Stimulated activated naive CD4-positive, alpha-beta T cell treated with Interleukin-2 at 50 U/mL for 16 hours (primary cell): ENCODE measurements at places on chromosomes 3 and 15.

DNA sequence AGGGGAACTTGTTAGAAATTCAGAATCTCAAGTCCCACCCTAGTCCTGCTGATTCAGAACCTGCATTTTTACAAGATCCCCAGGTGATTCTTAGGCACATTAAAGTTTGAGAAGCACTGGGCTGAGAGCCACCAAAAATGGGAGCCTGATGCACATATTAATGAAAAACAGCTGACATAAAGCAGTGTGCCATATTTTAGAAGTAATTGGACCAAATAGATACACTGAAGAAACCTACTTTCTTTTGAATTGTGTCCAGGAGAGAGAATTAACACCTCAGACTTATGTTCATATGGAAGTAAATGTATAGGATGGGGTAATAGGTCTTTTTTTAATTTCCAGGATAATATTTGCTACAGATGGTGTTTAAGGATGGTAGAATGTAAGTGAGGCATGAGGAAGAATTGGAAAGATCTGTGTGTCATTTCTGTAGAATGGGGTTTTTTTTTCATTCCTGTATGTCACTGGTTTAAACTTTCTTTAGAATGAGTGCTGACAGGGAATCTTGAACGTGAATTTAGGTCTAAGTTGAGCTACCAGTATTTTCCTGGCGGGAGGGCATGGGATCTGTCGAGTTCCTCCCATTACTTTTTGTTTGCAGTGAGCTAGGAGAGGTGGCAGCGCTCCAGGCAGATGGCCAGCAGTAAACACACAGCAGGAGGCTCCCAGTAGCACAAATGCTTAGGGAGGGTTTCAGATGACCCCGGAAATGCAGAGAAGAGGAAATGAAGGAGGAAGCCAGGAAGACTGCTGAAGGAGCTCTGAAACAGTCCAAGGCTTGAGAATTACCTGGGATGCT, 185.6 kb downstream of the PLCL2 start:
- no peak for DNase-seq

DNA sequence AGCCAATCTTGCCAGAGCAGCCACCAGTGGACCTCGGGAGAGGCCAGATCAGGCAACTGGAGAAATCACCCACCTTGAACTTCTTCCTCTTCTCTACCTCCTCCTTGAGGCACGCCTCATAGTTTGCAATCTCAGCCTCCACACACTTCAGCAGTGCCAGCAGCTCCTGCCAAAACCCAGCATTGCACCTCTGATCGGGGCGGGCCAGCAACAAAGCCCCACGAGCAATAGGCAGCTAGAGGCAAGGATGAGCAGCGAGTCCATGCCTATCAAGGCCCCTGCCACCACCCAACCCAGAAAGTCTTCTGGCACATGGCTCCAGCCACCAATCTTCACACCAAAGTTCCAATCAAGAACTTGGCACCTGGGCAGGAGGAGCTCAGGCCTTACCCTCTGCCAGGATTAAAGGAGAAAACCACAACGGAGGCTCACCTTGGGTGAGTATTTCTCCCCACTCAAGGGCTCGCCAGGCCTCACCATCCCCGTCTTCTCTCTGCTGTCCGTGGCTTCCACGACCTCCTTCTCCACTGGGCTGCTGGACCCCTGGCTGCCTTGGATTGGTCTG, 42.1 kb downstream of the SEMA3G start:
- DNase-seq: no peak

DNA sequence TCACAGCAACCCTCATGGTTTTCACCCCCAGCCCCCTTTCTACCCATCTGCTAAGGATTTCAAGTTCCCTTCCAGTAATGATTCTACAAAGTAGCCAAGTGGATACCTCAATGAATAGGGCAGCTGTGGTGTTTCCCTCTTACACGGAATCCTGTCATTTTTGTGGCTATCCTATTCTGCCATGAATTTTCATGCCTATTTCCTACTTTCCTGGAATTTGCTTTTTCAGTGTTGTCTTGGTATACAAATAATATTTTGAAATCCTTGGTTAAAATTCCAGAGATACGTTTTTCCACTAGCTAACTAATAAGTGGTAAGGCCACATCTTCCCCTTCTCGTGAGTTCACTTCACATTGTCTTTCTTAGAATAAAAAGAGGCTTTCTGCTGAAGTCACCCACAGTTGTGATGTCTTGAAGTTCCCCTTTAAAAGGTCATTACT, 7.5 kb downstream of the ADPRH start:
- DNase-seq: no peak

GRCh38 chr15:56322444-56322843, 42.8 kb upstream of the TEX9 start:
- no peak for DNase-seq

DNA sequence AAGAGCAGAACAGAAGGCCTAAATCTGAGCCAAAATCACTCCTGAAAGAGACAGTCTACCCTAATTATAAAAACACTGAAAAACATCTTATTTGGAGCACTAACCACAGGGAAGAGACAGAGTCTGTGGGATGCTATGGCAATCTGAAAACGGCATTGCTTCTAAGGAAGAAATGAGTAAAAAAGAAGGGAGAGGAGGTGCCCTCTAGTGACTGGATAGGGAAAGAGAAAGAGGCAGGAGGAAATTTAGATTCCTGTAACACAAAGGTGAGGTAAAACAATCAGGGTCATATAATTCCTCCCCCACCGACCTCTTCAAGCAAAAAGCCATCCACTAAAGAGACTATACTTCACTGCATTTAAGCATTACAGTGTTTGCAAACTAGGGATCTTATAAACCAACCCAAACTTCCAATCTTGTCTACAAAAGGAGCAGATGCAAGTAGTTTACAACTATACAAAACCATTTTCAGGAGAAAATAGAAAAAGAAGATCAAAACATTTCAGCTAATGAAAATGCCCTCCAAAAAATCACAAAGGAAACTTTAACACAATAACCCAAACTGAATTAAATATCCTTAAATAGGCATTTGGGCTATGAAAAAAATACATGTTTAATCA, 32.6 kb downstream of the HACD2 start:
- no peak for DNase-seq

- no peak for DNase-seq
Observed at GRCh38 chr3:197595470-197596185, 39.9 kb upstream of the BDH1 start.

- DNase-seq: no peak
Observed at GRCh38 chr3:41518626-41519025, 319.3 kb downstream of the CTNNB1 start.

DNA sequence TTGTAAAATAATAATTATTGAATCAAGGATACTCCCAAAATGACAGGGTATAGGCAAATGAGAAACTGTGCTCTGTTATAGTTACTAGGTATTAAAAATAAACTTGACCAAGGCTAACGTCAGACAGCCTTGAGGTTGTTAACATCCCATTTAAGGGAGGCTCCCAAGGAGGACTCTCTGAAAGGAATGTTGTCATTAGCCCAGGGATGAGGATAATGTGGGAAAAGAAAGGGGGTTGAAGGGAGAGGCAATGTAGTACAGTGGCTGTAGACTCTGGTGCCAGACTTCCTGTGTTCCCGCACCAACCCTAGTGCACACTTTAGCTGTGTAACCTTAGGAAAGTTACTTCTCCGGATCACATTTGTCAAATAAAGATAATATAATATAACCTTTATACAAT, 47.0 kb upstream of the RARB start:
- no peak for DNase-seq

DNA sequence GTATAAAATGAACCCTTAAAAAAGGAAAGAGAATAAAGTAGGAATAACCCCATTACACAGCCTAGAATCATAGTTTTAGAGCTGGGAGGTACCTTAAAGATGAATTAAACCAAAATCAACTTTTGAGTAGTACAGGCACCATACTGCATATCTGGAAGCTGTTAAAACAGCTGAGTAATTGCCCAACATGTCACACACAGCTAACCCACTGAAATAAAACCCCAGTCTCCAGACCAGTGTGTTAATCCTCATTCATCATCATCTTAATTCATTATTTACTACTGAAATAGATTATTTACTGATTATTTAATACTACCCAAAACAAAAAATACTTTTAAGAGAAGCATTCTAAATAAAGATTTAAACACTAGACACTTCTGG, 52.8 kb downstream of the GPR160 start:
- no peak for DNase-seq

DNA sequence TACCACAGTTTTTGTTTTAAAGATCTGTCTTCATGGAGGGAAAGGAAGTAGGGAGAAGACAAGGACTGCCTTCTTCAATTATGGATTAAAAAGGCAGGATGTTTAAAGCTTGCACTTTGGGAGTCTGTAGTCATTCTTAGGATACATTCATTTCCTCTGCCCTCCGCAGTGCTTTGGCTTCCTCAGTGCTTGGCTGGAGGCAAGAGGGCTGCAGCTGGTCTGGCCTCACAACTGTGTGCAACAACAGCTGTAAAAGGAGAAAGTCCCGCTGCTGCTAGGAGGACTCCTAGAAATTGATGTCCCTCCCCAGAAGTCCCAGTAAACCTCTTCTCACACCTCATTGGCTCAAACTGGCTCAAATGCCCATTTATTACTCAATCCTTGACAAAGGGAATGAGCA, 54.4 kb upstream of the PPP2R3A start:
- DNase-seq: no peak

DNA sequence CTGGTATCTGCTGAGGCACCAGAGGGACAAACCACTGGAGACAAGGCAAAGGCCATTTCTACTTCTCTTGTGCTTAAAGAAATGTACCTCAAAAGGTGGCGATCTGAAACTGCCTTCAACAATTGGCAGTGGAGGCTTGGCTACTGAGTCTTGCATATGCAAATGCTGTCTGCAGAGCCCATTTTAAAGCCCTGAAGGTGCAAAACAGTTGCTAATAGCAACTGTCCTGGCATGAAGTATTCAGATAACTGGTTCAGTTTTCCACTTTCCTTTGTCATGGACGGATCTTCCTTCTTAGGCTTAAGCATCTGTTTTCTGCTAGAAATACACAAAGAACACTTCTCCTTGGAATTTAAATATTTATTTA, 71.4 kb upstream of the PSMD6 start:
- no peak for DNase-seq

GRCh38 chr3:125207949-125208568, 4.5 kb downstream of the SLC12A8 start:
- DNase-seq: no peak

DNA sequence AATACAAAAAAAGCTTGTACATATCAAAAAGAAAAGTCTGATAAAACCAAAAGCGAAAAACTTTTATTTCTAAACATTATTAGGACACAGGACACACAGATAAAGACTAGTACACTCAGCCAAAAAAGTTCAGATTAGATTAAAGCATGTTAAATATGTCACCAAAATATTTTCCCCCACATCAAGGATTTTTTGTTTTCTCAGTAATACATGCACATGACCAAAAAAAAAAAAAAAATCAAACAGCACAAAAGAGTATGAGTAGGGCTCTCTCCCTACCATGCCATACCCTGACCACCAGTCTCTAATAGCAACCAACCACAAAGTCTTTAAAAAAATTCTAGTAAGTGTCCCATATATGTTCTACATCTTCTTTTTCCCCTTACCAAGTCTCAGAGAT, 77.4 kb downstream of the LRRFIP2 start:
- no peak for DNase-seq

DNA sequence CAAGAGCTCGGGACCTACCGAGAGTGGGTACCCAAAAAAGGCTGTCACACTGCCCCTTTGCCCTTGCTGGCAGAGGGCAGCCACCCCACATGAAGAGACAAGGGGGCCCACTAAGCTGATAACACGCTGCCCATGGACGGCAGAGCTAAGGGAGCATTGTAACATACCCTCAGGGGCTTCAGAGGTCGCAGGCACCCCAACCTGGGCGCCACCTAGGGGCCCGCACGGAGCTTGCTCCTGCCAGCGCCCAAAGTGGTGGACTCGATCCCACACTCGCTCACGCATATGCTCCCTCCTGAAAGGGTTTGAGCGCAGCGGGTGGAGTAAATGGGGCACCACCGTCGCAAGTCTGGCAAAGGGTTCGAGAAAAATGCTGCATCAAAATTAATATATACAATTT, 975.4 kb downstream of the ZPLD1 start:
- DNase-seq: no peak

- no peak for DNase-seq
Observed at GRCh38 chr3:117170094-117170493, 460.5 kb downstream of the TUSC7 start.

DNA sequence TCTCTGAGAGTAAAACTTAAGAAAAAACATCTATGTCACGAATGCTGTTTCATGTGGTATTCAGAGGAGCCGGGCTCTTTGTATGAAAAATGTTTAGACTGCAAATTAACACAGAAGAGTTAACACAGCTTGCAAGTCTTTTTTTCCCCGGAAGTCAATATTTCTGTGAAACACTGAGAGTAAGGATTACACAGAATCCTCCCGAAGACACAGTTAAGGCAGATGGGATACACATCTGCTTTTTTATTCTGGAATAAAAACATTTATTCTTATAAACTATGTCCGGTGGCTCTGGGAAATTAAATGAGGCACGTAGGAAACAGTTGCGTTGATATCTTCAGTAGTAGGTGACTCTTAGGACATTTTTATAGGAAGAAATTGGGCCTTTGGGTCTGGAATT, 180.6 kb downstream of the PTPRG start:
- no peak for DNase-seq

DNA sequence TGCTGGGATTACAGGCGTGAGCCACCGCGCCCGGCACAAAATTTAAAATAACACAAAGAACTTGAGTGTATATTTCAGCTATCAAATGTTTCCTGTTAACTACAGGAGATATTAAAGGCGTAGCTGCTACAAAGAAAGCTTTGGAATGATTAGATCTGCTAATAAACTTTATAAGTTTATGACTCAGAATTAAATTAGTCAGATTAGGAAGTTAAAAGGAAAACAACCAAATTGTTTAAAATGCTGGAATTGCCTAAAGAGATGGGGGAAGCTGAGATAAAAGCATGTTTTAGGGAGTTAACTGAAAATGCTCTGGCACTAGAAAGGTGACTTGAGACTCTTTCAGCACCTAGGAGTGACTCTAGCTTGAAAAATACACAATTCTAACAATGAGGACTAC, 58.9 kb downstream of the COL8A1 start:
- no peak for DNase-seq

- no peak for DNase-seq
Observed at GRCh38 chr3:134317106-134317947, 56.9 kb downstream of the AMOTL2 start.

DNA sequence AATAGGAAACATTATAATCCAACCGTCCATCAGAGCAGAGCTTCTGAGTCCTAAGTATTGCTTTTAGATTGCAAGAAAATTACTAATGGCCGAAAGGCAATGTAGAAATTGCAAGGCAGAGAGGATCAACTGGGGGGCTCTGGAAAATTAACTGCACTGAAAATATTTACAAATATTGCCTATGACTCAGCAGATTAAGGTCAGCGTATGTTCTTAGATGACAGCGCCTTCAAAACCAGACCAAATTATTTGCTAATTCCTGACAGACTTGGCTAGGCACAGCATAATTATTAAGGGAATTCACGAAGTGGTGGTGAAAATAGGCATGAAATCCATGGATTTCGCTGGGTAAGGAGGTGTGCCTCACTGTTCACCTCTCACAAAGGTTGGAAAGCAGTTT, 947.7 kb downstream of the TUSC7 start:
- DNase-seq: no peak

DNA sequence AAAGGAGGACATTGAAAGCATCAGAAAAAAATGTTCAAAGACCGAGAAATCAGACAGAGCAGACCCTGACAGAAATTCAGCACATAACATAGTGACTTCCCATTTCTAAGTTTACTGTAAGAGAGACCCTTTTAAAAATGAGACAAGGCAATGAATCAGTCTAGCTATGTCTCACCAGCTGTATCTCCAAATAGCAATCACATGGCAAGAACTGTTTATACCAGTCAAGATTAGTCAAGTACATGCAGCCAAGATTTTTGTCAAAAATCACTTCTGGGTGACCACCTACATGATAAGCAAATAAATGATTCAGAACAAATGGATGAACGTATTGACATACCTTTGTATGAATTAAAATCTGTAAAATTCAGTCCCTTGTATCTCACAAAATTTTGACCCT, 138.0 kb downstream of the DTWD1 start:
- DNase-seq: no peak
